T-helper 17 cell (primary cell): ENCODE measurements at places on chromosomes 6 and 20.

GRCh38 chr6:90413867-90414266 lies 117.2 kb upstream of the BACH2 start:
- peak overlapping the region; percentile 88 for H3K27ac ChIP-seq
- peaks cover 32% of the 10 kb centered on the region for H3K4me1 ChIP-seq
- peak overlapping the region; percentile 76 for H3K4me3 ChIP-seq
- DNase-seq, result peak; percentile 53
- no peaks in the 10 kb centered on the region for H3K27me3 ChIP-seq

GRCh38 chr6:170032197-170032596 lies 258.7 kb downstream of the DLL1 start:
- H3K27me3 ChIP-seq, result no peaks in the 10 kb centered on the region
- H3K4me3 ChIP-seq, result no peak overlapping the region
- no peaks in the 10 kb centered on the region for H3K4me1 ChIP-seq
- H3K36me3 ChIP-seq, result no peaks in the 10 kb centered on the region

- H3K36me3 ChIP-seq, result peaks cover 2% of the 10 kb centered on the region
- H3K27me3 ChIP-seq, result peaks cover 45% of the 10 kb centered on the region
- H3K4me1 ChIP-seq, result no peaks in the 10 kb centered on the region
- no peak for DNase-seq
- H3K4me3 ChIP-seq, result no peak overlapping the region
- H3K27ac ChIP-seq, result no peak overlapping the region
Measured at GRCh38 chr6:160285541-160286105, 27.0 kb upstream of the SLC22A2 start.

DNA sequence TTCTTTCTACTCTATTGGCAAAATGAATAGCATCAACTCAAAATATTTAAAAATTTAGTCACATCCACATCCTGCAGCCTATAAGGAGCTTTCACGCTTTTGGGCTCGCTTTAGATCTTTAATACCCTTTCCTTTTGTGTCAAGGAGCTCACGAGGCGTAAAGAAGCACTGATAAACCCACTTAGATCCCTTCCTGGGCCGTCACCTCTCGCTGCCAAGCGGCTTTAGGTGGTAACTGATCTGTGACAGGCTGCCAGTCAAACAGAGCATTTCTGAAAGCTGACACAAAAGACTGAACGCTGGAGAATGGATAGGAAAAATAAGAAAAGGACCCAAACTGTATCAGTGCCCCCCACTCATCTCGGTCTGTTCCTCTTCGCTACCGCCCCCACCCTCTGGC lies 385.7 kb upstream of the MMS22L start:
- H3K4me1 ChIP-seq, result no peaks in the 10 kb centered on the region
- no peaks in the 10 kb centered on the region for H3K27me3 ChIP-seq
- H3K27ac ChIP-seq, result no peak overlapping the region
- H3K4me3 ChIP-seq, result no peak overlapping the region
- no peak for DNase-seq
- no peaks in the 10 kb centered on the region for H3K36me3 ChIP-seq

DNA sequence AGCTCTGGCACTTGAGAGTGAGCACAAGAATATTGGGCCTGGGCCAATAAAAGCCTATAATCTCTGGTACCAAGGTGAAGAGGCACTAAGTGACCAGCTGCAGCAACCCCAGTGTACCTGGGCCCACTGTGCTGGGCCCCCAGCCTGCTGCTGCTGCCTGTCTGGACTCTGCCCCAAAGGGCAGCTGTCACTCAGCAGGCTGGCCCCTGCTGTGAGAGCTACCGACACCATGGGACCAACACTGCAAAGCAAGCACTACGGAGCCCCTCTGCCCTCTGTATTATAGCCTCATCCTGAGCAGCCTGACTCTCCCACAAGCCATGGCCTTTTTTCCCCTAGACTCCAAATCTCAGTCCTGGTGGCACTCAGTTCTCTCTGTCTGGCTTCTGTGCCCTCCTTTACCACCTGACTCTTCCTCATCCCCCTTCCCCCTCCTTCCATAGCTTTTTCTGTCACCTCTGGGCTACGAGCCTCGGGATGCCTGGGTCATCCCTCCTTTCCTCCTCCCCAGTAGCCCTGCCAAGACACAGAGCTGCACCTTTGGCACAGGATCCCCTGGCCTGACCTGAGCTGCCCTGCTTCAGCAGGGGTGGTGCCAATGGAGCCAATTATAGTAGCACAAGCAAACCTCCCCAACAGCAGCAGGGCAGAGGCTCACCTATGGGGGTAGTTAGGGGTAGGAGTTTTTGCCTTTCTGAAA lies 14.2 kb downstream of the RRP36 start:
- no peaks in the 10 kb centered on the region for H3K27me3 ChIP-seq
- peak overlapping the region; percentile 37 for H3K27ac ChIP-seq
- H3K4me3 ChIP-seq, result no peak overlapping the region

GRCh38 chr6:125869427-125869826 lies 78.7 kb downstream of the NCOA7 start:
- H3K4me1 ChIP-seq, result peaks cover 15% of the 10 kb centered on the region
- H3K4me3 ChIP-seq, result no peak overlapping the region
- DNase-seq, result no peak
- no peaks in the 10 kb centered on the region for H3K27me3 ChIP-seq
- H3K36me3 ChIP-seq, result peaks cover 3% of the 10 kb centered on the region
- H3K27ac ChIP-seq, result peak overlapping the region; percentile 39

DNA sequence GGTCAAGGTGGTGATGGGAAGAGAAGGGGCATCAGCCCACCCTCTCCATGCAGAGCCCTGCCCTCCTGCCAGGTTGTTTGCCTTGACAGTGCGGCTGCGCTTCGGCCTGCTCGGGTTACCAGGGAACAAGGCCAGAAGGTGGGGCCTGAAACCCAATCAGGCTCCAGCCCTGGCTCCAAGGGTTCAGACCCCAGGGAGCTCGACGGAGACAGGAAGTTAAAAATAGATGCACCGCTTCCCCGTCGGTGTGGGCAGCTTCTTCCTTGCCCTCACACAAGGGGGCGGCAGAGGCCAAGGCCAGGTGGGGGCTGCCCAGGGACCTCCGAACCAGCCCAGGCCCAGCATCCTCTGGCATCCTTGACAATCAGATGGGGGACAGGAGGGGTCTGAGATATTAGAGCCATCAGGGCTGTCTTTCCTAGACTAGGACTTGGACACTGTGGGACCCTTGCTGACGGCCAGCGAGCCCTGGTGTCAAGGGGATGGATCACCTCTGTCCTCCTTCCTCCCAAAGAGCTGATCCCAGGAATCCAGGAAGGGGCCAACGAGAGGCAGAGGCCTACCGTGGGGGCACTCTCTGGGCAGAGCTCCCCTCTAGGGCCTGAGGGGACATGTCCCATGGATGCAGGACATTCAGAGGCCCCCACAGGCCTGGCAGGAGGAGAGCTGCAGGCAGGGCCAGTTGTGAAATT lies 65.2 kb downstream of the RIPOR3 start:
- DNase-seq, result no peak
- H3K27ac ChIP-seq, result no peak overlapping the region
- H3K4me1 ChIP-seq, result no peaks in the 10 kb centered on the region
